Kidney tubule cell (primary cell): ENCODE measurements at places on chromosomes 12 and 14.

- DNase-seq = no peak
Measured at GRCh38 chr14:75401361-75401760, 26.5 kb upstream of the JDP2 start.

- DNase-seq = no peak
Measured at GRCh38 chr14:104747876-104748275, 5.1 kb upstream of the SIVA1 start.

GRCh38 chr12:57803319-57803893, 15.1 kb downstream of the AVIL start:
- DNase-seq = peak; percentile 44

GRCh38 chr12:13444076-13444475, 247.6 kb downstream of the EMP1 start:
- no peak for DNase-seq

GRCh38 chr14:67665868-67666267, 8.6 kb downstream of the VTI1B start:
- no peak for DNase-seq

DNA sequence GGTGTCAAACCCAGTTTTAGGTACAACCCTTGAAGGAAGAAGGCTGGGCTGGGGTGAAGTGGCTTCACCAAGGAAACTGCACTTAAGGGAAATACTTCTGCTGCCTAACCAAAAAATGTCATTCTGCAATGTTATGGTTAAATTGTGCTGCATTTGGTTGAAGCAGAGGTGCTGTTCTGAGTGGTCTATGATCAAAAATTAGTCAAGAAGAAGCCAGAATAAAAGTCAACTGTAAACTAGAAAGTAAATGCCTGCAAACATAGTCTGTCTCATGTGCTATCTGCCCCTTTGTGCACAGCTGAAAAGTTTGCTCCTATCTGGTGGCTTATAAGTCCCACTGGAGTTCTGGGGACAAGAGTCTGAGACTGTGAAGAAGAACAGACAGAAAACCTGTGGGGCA, 158.8 kb downstream of the C12orf42 start:
- no peak for DNase-seq

GRCh38 chr14:65637780-65638179, 225.2 kb downstream of the FUT8 start:
- DNase-seq = peak; percentile 85

GRCh38 chr12:10135126-10135525, 5.1 kb upstream of the CLEC7A start:
- no peak for DNase-seq

DNA sequence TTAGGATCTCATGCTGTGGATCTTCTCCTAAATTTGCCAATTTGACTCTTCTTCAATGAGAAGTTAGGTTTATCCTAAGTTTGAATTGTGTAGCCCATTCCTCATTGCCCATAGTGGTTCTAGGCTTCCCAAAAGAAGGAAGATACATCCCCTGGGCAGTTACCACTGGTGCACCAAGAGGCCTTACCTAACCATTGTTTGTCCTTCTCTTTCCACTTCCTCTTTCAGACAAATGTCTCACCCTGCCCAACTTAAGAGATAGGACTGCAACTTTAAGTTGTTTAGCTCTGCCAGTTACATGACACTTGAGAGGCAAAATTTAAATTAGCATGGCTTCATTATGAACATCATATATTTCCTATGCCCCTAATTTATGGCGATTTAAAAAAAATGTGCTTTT, 9.4 kb upstream of the KCNH3 start:
- no peak for DNase-seq

- DNase-seq = no peak
Measured at GRCh38 chr12:121167232-121167820, 34.6 kb downstream of the P2RX7 start.

DNA sequence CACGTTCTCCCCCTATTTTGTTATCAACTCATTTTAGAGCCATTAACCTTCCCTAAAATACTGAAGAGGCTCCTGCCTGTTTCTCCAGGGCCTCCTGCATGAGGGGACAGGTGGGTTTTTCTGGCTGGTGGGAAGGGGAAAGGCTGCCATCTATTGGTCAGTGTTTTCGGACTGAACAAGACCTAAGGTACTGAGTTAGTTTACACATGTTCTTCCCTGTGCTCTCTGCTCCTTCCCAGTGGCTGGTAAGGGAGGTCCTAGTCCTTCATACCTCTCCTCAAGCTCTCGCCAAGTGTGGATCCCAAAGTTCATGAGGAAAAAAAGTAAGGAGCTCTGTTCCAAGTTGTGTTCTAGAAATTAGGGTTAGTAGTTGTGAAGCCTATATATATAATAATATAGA, 357.5 kb downstream of the FSCB start:
- DNase-seq = peak; percentile 5

DNA sequence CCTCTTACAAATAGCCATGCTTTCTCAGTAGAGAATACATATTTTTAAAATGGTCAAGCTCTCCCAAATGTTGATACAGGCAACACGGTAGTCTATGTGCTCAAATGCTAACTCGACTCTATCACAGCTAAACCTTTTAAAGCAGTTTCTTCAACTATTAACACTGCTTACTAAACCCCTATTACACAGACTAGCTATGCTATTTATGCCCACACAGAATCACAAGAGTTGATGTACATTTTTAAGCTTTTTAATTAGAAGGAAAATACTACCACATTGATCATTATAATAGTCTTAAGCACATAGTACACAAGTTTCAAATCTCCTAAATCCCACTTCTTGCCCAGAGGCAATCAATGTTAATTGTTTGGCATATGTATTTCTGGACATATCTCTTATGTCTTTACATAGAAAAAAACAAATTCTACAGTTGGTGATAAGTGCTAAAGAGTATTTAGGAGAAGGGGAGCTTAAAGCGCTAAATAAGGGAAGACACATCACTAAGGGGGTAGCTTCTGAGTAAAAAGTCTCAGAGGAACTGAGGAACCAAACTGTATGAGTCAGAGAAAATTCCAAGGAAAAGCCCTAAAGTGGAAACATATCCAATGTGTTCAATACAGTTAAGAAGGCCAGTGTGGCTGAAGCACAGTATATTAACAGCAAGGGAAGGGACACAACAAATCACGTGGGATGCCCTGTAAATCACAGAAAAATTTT, 13.7 kb downstream of the HNRNPC start:
- DNase-seq = no peak

- no peak for DNase-seq
Measured at GRCh38 chr12:112207397-112207924, 82.1 kb downstream of the TRAFD1 start.

DNA sequence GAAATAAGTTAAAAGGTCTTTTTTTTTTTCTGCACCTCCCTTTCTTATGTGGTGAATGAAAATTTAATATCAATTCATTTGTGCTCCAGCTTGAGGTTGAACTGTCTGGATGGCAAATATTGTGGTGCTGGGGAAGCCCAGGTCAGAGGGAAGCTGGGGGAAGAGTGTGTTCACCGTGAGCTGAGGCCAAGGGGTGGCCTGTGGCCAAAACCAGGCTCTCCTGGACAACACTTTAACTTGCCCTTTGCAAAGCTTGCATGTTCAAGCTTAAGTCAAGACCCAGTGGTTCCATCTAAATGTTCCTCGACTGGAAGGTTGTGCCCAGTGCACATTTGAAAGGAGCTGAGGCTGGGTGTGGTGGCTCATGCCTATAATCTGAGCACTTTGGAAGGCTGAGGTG, 28.8 kb downstream of the DRAM1 start:
- no peak for DNase-seq

GRCh38 chr12:15726878-15727150, 62.4 kb downstream of the EPS8 start:
- no peak for DNase-seq

- DNase-seq = no peak
Measured at GRCh38 chr12:76272287-76272686, 75.9 kb downstream of the BBS10 start.

DNA sequence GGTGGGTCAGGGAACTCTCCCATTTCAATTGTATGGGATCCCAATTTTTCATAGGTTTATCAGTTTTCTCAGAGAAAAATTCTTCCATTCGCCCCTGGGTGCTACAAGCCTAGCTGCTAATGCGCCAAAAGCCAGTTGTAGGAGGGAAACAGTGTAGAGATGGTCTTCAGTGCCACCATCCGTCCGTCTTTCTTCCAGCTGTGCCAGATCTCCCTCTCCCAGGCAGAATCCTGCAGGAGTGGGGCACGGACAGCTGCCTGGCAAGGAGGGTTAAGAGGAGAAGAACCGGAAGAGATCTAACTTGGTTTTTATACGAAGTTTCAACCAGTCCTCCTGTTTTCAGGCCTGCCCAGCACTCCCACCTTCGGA, 38.9 kb upstream of the FUT8 start:
- peak; percentile 4 for DNase-seq

DNA sequence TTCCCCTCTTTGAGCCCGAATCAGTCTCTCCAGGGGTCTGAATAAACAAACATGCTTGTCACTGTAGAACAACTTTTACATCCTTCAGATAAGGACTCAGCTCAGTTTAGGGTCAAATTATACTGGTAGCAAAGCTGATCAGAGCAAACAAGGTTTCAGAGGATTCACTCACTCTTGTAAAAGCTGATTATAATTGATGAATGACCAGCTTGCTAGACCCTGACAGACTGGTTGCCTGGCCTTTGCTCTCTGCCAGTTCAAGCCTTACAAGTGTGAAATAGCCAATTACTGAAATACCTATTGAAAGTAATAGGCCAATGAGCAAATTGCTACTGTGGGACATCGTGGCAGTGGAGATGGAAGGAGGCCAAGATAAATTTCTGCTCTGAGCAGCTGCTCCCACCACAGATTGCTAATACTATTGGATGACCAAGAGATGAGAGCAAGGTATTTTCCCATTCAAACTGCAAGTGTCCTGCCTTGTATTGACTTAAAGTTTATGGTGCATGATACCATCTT, 177.6 kb downstream of the PDZRN4 start:
- DNase-seq = peak; percentile 54

DNA sequence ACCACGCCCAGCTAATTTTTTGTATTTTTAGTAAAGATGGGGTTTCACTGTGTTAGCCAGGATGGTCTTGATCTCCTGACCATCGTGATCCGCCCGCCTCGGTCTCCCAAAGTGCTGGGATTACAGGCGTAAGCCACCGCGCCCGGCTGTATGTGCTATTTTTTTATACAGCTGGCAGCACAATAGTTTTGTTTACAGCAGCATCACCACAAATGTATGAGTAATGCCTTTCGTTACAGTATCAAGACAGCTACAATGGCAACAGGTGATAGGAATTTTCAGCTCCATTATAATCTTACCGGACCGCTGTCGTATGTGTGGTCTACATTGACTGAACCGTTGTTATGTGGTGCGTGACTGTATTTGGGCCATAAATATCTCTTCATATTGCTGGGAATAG, 11.6 kb upstream of the MDM2 start:
- DNase-seq = no peak

GRCh38 chr12:110533607-110534006, 31.5 kb downstream of the RAD9B start:
- no peak for DNase-seq

DNA sequence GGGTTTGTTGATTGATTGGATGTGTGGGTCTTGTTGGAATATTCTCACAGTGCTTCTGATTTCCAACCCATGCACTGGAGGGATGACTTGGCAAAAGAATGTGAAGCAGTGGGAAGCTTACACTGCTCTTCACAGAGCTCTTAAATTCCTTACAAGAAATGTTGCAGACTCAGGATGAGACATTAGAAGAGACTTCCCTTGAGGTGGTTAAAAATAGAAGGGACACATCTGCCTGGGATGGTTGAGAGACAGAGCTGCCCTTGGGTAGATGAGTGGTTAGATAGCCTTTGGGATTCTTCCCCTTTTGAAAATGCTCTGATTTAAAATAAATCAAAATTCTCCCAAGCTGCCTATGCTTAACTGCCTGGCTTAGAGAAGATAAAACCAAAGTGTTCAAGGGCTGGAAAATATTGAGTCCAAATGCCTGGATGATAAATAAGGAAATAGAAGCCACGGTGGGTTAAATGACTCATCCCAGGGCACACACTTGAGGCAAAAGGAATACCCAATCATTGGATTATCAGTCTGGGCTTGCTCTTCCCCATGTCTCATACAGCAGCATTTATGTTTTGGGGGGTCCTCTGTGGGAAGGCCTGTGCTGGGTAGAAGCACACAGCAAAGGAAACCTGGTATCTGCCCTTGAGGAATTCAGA, 264.3 kb downstream of the AKAP6 start:
- DNase-seq = peak; percentile 82

- DNase-seq = peak; percentile 57
Measured at GRCh38 chr14:101705733-101706508, 55.6 kb upstream of the PPP2R5C start.

DNA sequence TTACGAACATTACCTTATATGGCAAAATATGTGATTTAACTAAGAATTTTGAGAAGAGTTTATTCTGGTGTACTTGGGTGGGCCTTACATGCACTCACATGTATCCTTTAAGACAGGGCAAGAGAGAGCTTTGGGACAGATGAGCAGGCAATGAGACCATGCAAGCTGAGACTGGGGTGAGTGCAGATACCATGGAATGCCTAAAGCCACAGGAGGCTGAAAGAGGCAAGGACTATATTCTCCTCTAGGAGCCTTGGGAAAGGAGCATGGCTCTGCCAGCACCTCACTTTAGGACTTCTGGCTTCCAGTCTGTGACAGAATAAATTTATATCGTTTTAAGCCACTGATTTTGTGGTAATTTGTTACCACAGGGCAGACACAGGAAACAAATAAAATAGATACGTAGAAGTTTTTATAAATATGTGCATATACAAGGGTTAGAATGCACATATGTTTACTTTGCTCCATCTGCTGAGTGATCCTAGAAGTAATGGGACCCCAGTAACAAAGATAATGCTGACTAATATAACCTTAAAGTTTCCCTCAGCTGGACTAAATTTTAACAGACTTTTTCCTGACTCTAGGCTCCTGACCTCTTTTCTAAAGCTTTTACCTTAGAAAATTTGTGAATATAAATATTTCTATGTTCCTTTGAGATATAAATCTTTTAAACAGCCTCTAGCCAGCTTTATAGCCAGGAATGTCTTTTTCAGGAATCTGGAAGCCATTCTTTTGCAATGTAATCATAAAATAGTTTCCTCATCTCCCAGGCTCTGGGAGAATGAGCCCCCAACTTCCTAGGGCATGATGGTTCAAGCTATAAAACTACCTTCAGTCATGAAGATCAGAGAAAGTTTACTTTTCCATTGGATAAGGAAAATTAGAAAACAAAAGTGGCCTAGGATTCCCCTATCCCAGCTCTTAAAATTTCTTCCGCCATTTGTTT, 216.8 kb downstream of the PPFIA2 start:
- no peak for DNase-seq

GRCh38 chr12:97800561-97800960, 338.0 kb downstream of the RMST start:
- no peak for DNase-seq

DNA sequence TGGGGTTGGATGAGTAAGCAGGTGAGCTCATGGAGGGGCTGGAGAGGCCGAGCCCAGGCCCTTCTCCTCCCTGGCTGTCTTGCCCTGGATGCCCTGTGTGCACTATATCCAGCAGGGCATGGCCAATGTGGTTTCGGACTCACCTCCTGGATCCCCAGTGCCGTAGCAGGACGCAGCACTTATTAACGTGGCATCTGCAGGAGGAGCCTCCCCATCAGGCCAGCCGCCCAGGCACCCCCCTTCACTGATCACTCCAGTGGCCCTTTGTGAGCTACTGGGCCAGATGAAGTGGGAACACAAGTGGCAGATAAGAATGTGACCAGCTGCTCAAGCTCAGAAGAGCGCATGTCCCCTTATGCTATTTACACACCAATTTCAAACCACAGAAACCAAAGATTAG, 43.1 kb upstream of the DICER1 start:
- DNase-seq = peak; percentile 26

GRCh38 chr12:6229224-6230218, 29.3 kb downstream of the CD9 start:
- DNase-seq = peak; percentile 46
